Islet precursor cell (in vitro differentiated cells): ENCODE measurements at places on chromosomes 4 and X.

DNA sequence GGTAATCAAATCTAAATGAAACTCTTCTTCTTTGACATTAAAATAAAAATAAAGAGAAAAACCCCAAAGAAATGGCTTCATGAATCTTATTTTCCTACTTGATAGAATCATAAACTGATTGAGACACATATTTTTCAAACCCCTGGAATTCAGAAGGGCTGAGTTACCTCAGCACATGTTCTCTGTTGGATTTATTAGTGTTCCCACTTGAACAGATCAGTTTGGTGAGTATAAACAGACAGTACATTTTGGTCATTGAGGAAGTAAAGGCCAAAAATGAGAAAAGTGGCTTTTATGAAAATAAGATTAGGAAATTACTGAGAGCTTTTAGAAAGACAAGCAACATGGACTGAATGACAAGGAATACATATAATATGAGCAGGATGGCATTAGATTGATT is 620.4 kb downstream of the ANKRD50 start:
- DNase-seq, result no peak

- DNase-seq, result no peak
These were observed 8.4 kb upstream of the SLC26A1 start for GRCh38 chr4:1001561-1002130.

GRCh38 chrX:136750364-136750763 is 30.4 kb downstream of the ARHGEF6 start:
- no peak for DNase-seq

DNA sequence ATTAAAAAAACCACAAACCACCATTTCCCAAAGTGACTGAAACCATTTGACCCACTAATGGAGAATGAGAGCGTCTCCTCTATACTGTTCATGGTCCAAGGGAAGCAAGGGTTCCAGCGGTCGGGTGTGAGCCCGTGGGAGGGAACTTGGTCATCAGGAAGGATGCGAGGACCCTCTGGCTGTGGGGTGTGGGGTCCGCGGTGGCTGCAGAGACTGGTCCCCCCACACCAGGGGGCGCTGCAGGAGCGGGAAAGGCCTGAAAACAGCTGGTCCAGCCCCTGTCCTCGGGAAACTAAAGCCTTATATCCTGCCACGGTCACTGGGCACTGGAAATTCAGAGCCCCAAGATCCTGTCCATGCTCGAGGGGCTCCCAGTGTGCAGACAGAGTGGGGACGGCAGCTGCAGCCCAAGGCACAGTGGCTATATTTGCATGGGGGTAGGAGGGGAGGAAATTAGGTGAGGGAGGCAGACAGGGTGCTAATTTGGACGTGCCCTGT is 4.3 kb downstream of the BLOC1S4 start:
- DNase-seq, result peak; percentile 88

- DNase-seq, result no peak
These were observed 94.5 kb upstream of the STIM2 start for GRCh38 chr4:26766141-26766540.

DNA sequence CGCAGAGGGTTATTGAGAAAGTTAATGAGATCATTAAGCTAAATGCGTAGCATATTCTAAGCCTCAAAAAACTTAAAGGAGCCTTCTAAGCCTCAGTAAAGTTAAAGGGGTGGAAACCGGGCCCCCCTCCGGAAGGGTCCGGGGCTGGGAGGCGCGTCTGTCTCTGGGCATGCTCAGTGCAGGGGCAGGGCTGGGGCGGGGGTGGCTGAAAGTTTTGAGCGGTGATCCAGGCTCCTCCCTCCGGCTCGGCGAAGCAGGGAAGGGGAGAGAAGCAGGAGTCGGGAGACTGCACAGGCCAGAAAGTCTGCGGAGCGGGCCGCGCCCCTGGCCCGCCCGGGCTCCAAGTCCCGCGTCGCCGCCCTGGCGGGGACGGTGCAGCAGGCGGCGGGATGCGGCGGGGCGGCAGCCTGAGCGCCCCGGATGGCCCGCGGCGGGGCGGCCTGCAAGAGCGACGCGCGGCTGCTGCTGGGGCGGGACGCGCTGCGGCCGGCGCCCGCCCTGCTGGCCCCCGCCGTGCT is at the start of gene EVC:
Gene EVC, plus strand, starts transcription at position 241 of the 518 bp plus-strand sequence. Its CDS starts 180 bp downstream, at position 421.
- DNase-seq, result peak; percentile 93
